ENCODE measurements at places on chromosomes 2 and 18.

- no peak for DNase-seq
Measured at GRCh38 chr18:36389027-36389426, 91.5 kb downstream of the FHOD3 start.

GRCh38 chr2:197174539-197175094 lies 136.0 kb downstream of the ANKRD44 start:
- DNase-seq: no peak

DNA sequence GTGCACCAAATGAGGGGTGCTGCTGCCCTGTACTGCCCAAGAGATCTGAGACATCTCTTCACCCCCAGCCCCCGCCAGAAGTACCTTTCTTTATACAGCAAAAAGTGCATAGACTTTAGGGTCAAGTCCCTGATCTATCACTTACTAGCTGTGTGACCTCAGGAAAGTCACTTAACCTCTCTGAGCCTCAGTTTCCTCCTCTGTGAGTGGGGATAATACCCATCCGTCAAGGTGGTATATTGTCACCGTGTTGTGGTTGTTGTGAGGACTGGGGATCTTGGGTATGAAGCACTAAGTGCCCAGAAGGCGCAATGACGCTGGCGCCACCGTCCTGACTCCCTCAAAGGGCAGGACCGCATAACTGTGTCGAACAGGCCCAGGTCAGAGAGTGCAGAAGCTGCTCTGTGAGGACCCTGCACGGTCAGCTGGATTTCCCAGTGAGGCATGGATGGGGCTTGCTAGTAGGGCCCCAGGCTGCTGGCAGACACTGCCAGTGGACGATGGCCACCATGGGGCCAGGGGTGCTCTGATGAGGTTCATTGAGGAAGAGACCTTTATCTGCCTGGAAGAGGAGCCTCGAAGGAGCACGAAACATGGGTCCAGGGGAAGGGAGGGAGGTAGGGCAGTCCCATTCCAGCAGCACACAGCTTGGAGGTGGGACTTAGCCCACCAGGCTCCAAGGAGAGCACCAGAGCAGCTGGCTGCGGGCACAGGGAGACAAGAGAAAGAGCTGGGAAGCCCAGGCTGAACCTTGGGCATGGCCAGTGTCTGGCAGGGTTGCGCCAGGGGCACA lies 61.8 kb upstream of the LAPTM4A start:
- no peak for DNase-seq

GRCh38 chr2:42239811-42240210 lies 70.7 kb downstream of the EML4 start:
- DNase-seq: no peak

DNA sequence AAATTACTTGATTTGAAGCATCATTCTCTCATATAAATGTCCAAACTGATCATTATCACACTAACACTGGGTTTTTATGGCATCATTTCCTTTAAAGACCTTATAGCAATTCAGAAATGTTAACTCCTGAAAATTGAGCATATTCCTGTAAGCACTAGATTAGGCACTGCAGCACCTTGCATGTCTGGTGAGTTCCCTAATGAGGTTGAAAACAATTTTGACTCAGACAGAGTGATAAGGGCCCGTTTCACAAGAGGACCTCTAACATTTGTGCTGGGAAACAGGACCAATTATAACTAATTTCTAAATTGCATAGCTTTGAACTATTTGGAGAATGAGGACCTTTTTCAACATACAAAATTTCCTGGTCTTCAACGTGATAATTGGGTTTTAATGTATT lies 69.9 kb downstream of the OSBPL6 start:
- no peak for DNase-seq

DNA sequence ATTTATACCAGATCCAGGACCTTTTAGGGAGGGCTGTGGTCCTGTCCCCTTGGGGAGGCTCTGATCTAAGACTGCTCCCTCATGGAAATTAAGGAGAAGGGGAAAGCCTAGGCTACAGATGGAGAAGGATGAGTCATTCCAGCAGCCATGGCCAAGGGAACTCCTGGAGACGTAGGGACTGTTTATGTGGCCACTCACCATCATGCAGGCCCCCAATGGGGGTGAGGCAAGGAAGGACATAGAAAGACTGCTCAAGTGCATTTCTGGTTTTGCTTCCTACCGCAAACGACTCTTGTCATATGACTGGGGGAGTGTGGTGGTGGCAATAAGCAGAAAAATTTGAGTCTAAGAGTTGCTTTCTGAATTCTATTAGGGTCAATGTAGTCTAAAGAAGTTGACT lies 54.0 kb upstream of the CYP1B1 start:
- no peak for DNase-seq

- no peak for DNase-seq
Measured at GRCh38 chr2:98478088-98478551, 33.5 kb downstream of the INPP4A start.

- DNase-seq: peak; percentile 34
Measured at GRCh38 chr2:129923265-129924091, 56.0 kb upstream of the RAB6C start.

- DNase-seq: no peak
Measured at GRCh38 chr2:221455214-221455613, 116.9 kb downstream of the EPHA4 start.

- no peak for DNase-seq
Measured at GRCh38 chr2:69645031-69645431, 1.5 kb upstream of the AAK1 start.

DNA sequence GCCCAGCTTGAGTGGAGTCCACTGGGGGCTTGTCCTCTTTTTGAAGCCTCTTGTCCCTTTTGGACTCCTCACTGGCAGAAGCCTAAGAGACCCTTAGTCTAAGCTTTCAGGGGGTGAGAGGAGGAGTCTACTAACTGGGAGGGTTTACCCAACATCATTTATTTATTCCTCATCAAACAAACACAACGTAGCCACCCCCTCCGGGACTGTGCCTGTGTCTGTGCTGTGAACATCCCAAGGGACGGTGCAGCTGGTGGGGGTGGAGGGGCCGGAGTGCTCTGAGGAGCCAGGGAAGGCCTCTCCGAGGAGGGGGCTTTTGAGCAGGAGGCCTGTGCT lies 42.7 kb upstream of the TAF1B start:
- DNase-seq: no peak

DNA sequence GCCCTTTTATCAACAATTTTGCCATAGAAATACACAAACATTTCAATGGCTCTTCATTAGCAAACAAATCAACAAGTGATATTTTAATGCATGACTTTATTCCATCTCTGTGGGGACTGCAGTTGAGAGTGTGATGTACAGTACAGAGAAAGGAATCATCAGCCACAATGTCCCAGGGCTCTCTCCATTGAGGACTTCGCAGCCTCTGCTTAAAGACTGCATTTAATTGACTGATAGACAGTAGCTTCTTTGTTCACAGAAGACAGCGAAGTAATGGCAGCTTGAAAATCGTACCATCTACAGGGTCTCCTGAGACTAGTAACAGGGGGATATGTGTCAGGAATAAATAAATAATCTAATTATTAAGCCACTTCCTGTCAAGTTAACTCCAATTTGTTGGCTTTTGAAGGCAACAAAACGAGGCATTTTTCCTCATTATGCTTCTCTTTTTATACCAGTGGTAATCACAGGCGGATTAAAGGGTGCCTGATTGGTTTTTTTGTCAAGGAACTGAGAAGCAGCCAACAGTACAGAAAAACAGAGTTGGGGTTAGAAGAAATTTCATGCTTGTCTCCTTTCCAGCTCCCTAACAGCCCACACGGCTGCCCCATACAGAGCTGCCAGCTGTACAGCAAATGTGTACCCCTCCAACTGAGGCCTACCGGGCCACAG lies 164.3 kb downstream of the ZNF521 start:
- DNase-seq: no peak

DNA sequence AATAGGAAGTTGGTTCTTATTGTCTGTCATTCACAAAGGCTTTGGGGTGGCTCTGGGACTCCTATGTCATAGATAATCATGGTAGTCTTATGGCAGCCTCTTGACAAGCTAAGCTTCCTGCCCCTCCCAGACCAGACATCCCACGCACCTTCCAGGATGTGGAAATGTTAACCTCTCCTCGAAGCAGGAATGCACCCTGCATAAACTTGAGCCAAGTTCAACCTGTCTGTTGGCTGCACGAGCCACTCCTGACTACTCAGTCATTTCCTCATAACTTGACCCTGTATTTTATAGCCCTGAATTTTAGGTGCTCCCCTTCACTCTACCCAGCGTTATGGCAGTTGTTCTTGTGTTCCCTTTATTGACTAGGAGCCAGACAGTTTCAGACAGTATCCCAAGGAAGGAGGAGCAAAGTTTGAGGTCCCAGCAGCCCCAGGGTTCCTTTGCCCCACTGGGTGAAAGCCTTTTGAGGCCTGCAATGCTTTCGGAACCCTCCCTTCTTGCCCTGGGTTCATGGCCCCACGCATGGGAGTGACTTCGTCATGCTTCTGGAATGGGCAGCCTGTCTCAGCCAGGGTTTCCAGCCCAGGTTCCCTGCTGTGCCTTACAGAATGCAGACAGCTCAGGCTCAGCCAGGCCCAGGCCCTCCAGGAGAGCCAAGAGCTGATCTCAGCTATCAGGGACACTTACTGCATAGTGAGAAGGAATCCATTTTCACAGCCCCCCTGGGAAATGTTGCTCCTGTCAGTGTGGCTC lies 15.6 kb upstream of the INO80C start:
- DNase-seq: no peak

DNA sequence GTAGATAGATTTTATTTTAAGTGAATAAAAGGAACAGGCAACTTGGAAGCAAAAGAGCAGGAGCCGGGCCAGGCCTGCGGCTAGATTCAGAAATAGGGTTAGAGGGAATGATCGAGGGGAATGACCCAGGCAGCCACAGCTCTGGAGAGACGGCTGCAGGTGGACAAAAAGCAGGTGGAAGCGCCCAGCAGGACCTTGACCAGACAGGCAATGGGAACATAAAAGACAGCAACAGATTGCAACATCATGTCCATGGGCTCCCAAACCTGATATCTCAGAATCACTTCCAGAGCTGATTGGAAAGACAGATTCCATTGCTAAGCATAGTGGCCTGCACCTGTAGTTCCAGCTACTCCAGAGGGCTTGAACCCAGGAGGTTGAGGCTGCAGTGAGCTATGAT lies 28.6 kb upstream of the STEAP3 start:
- no peak for DNase-seq

DNA sequence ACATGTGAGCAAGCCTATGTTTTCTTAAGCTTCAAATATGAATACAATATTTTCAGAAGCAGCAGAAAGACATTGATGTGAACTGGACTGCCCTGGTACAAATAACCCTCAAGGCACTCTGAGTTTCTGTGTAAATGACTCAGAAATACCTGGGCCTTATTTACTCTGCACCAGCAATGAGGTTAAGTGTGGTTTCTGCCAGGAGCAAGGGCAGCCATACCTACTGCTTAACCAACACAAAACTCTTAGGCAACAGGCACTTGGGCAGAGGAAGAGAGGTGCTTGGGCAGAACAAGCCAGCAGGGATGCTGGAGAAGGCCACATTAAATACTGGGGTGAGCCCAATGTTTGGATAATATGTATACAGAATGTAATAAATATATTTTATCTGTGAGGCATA lies 29.4 kb upstream of the ARL5A start:
- DNase-seq: no peak

DNA sequence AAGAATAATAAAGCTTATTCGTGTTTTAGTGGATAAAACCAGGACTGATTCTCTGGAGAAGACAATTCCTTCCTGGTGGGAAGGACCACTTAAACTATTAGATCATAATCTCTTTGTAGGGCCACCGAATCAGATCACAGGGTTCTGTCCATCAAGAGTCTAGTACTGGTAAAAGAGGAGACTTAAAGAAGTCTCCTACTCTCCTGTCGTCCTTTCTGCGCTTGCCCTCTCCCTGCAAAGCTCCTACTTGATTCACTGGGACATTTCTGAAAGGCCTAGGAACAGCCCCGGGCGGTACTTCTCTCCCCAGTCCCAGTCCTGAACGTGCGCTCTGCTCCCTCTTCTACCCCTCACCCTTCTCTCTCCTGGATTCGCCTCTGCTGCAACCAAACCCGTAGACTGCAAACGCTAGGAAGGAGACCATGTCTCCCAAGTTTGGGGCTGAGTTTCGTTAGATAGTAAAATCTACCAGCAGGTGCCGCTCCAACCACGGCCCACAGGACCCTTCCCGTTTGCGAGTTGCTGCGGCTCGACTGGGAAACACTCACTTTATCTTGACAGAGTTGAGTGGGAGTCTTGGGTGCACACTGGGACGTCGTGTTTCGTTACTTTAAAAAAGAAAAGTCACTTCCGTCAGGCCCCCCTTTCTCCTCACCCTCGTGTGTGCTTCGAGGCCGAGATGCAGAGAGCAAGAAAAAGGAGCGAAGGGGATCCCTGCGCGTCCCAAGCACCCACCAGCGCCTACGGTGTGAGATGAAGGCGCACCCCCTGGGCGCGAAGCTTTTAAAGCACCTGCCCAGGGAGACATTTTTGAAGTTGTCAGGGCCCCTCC lies 923 bp downstream of the FIGLA start:
- DNase-seq: peak; percentile 8

- no peak for DNase-seq
Measured at GRCh38 chr2:64354857-64355680, 98.9 kb upstream of the LGALSL start.

DNA sequence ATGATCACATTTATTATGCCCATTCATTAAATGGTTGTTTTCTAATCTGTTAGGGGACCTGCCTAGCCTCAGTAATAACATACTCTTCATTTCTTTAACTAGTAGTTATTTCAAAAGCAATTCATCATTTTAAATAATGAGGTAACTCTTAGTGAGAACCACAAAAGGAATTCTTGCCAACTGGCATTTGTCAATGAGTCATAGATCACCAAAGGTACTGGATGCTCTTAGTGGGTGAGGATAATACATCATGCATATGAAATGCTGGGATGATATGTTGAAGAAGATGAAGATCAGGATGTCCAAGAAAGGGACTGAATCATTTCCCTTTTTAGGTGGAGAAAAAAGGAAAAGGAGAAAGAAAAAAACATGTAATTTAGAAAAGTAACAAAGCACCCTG lies 826.2 kb upstream of the DDX18 start:
- no peak for DNase-seq

GRCh38 chr2:205047273-205047839 lies 502.1 kb downstream of the PARD3B start:
- no peak for DNase-seq

DNA sequence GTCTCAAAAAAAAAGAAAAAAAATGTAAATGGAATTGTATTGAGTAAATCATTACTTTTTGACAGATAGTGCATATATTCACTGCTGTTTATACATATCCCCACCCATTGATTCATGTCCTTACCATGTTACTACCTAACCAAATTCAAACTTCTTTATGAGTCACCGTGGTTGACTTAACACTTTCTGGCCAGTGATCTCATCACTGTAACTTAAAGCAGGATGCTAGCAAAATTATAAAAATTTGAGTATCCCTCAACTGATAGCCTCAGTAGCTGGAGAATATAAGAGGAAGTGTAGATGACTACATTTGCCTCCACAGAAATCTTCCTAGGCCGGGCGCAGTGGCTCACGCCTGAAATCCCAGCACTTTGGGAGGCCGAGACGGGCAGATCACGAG lies 13.4 kb downstream of the CNOT9 start:
- DNase-seq: no peak

- no peak for DNase-seq
Measured at GRCh38 chr2:229257985-229258384, 13.1 kb downstream of the PID1 start.
